ENCODE measurements at places on chromosomes 6 and 20.

DNA sequence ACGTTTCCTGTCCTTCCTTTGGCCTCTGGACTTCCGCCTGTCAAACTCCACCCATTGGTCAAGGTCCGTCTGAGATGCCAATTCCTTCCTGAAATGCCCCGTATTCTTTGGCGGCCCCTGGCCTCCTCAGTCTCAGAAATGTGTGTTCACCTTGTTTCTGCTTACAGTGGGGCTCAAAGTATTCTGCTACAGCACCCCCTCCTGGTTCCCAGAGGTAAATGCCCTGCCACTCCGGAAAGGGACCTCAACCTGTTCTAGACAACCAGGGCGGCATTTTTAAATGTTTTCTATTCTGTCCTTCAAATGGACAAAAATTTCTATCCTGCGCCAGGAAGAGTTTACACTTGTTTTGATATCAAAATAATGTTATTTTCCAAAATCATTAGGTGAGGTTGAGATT, 12.1 kb upstream of the PAX1 start:
- peaks cover 20% of the 10 kb centered on the region for H3K27me3 ChIP-seq
- H3K4me1 ChIP-seq: peaks cover 5% of the 10 kb centered on the region
- H3K36me3 ChIP-seq: no peaks in the 10 kb centered on the region
- no peak overlapping the region for H3K27ac ChIP-seq
- DNase-seq: no peak

DNA sequence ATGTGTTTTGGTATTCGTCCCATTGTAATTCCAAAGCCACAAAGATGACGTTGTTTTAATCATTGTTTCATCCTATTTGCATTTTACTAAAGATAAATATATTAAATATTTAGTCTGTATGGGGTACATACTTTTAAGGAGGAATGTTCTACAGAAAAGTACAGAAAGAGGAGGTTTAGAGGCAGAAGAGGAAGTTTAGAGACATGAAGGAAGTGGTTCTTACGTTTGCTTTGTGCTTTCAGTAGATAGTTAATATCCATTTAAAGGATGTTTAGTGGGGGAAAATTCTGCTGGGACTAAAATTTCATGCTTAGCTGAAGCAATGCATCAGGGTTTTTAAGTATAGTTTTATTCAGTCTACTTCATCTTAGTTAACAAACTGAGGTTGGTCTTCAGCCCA, 116.6 kb downstream of the CRYBG1 start:
- H3K27me3 ChIP-seq: peaks cover 2% of the 10 kb centered on the region
- peaks cover 10% of the 10 kb centered on the region for H3K4me1 ChIP-seq

GRCh38 chr6:160349020-160349441, 853 bp downstream of the SLC22A3 start:
- H3K4me1 ChIP-seq: peaks cover 4% of the 10 kb centered on the region
- H3K36me3 ChIP-seq: peaks cover 6% of the 10 kb centered on the region
- H3K27me3 ChIP-seq: peaks cover 20% of the 10 kb centered on the region
- H3K27ac ChIP-seq: no peak overlapping the region
- DNase-seq: no peak

DNA sequence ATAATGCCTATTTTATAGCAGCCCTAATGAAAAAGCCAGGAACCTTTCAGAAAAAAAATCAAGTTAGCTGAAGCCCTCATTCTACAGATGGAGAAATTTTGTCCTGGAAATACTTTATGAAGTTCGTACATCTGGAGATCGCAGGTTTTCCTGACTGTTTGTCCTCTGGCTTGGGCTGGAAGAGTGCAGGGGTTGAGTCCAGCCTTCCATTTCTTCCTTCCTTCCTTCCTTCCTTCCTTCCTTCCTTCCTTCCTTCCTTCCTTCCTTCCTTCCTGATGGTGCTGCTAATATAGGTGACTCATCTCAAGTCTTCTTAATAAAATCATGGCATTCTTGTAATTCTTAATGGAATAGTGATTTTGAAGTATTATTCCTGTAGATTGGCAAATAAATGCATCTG, 227.4 kb downstream of the CLVS2 start:
- peak overlapping the region; percentile 54 for H3K27ac ChIP-seq
- H3K36me3 ChIP-seq: no peaks in the 10 kb centered on the region
- DNase-seq: no peak

GRCh38 chr6:15366879-15367278, 121.0 kb downstream of the JARID2 start:
- no peaks in the 10 kb centered on the region for H3K27me3 ChIP-seq
- no peak overlapping the region for H3K27ac ChIP-seq
- peaks cover 40% of the 10 kb centered on the region for H3K4me1 ChIP-seq
- no peak overlapping the region for H3K4me3 ChIP-seq
- no peaks in the 10 kb centered on the region for H3K36me3 ChIP-seq
- DNase-seq: no peak

- no peaks in the 10 kb centered on the region for H3K36me3 ChIP-seq
- H3K4me1 ChIP-seq: no peaks in the 10 kb centered on the region
- DNase-seq: no peak
- no peak overlapping the region for H3K4me3 ChIP-seq
Observed at GRCh38 chr6:54801669-54802068, 44.9 kb upstream of the FAM83B start.
